ENCODE measurements at places on chromosomes 5 and 9.

DNA sequence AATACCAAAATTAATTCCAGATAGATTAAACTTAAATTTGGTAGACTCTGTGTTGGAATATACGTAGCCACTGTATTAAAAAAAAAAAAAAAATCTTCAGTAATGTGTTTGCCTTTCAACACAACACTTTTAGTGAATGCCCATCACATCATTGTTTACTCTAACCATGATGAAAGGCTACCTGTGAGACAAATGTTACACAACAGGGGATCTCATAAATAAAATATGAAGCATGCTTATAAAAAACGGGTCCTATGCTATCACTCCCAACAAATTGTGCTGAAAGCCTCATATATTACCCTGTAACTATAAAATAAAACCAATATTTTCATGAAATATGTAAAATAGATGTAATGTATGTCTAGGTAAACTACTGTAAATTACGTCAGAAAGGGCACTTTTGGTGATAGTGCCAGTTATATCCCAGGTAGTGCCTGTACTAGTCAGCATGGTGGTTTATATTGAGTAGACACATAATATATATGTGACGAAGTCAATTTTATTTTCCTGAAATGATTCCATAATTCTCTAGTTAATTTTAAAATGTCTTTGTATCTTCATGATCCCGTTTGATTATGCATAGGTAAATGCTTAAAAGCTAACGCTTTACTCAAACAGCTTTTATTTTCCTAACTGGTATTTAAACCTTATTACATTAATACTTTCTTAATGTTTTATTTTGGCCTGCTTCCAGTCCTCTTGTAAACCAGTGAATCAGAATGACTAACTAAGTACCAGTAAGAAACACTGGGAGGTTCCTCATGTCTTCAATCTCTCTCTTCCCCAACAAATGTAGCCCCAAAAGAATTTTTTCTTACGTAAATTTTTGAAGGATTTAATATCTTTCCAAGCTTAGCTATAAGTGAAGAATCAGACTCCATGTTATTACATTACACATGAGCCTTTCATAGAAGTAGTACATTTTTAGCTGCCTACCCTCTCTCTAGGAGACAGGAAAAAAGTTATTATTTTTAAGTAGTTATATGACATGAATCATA, 420.3 kb downstream of the GABRG2 start:
- DNase-seq: no peak

GRCh38 chr5:40834391-40834848, 602 bp downstream of the RPL37 start:
- no peak for DNase-seq

DNA sequence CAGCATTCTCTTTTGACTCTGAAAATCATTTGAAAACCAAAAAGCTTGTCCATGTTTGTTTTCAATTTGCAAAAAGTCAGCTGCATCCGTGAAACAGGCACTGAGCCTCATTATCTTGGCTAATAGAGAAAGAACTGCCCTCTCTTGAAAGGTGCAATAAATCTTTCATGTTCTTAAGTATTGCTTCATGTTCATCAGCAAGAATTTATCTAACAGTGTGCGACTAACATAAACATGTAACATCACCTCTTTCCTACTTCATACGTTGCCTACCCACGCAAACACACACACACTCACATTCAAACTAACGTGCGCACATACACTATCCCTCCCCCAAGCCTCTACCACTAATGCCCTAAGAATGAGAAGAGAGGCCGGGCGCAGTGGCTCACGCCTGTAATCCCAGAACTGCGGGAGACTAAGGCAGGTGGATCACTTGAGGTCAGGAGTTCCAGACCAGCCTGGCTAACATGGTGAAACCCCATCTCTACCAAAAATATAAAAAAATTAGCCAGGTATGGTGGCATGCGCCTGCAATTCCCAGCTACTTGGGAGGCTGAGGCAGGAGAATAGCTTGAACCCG, 629.7 kb upstream of the ZNF608 start:
- DNase-seq: no peak

- no peak for DNase-seq
Measured at GRCh38 chr9:114518599-114519022, 13.3 kb upstream of the WHRN start.

GRCh38 chr5:57795203-57795602, 312.6 kb upstream of the ACTBL2 start:
- DNase-seq: no peak

GRCh38 chr5:112862085-112862484, 998 bp downstream of the SRP19 start:
- DNase-seq: no peak

- DNase-seq: no peak
Measured at GRCh38 chr5:104062621-104063377, 500.2 kb upstream of the NUDT12 start.

GRCh38 chr9:112570671-112571167, 84.1 kb downstream of the KIAA1958 start:
- DNase-seq: no peak

- no peak for DNase-seq
Measured at GRCh38 chr9:128043467-128043868, 23.7 kb downstream of the NAIF1 start.

GRCh38 chr5:1343931-1344901, 683 bp downstream of the CLPTM1L start:
- DNase-seq: no peak

GRCh38 chr5:137061382-137061781, 437.7 kb downstream of the SPOCK1 start:
- no peak for DNase-seq

GRCh38 chr9:117218951-117219350, 195.9 kb downstream of the ASTN2 start:
- DNase-seq: no peak

DNA sequence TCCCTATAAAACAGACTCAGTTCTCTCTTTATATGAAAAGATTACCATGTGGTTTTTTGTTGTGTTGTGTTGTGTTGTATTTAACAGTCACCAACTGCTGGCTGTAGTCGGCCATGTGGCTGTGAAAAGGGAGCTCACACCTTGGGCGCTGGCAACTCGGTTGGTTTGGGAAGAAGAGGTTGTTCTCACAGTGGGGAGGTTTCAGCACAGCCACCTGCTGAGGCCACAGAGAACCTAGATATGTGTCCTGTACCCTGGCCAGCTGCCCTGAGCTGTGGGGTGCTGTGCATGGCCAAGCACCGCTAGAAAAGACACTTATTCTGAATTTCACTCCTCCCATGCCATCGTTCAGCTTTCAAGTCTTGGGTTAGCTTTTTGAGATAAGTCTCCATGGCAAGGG, 58.8 kb downstream of the SYK start:
- no peak for DNase-seq

DNA sequence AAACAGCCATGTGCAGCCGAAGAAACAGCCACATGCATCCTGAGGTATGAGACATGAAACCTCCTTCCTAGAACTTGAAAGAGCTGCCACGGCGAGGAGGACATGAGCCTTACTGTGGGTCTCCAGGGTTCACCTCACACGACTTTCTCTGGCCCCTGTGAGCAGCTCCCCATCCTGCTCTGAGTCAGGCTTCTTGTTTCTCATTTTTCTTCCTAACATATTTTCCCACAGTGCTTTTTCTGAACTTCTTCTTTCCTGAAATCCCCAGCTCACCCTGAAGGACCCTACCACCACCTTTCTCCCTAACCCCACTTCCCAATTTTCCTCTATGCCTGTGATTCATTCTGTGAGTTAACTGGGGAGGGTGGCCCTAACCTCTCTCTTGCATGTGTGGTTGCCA, 33.7 kb upstream of the ADRB2 start:
- no peak for DNase-seq

- DNase-seq: no peak
Measured at GRCh38 chr5:65461490-65461889, 20.2 kb downstream of the ADAMTS6 start.

DNA sequence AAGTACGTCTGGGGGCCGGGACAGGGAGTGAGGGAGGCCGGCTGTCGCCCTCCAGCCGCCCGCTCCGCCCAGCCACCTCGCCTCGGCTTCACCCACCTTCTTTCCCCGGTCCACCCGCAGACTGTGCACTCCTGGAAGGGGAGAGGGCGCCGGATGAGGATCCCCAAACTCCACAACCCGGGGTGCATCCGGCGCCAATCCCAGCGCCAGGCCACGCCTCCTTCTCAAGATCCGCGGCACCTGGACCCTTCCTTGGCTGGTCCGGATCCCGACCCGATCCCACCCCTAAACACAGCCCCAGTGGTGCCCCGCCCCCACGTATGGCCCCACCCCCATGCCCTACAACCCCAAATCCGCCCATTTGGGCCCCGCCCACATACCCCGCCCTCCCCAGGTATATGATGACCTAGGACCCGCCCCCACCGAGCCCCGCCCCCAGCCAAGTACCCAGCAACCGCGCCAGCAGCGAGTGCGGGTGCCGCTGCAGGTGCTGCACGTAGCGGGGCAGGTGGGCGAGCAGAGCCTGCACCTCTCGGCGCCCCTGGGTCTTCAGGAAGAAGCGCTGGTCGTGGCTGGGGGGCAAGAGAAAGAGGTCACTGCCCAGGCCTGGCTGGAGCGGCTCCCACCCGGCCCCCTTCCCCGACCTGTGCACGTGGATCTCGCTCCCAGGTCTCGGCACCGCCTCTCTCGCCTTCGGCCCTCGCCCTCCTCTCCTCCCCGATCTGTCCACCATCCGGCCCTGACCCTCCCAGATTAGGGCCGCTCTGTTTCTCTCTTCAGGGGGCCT, 3.2 kb downstream of the PIP5KL1 start:
- no peak for DNase-seq

GRCh38 chr9:69445251-69445650, 120.2 kb downstream of the ENTREP1 start:
- no peak for DNase-seq

- no peak for DNase-seq
Measured at GRCh38 chr9:83633255-83633654, 10.3 kb downstream of the IDNK start.

DNA sequence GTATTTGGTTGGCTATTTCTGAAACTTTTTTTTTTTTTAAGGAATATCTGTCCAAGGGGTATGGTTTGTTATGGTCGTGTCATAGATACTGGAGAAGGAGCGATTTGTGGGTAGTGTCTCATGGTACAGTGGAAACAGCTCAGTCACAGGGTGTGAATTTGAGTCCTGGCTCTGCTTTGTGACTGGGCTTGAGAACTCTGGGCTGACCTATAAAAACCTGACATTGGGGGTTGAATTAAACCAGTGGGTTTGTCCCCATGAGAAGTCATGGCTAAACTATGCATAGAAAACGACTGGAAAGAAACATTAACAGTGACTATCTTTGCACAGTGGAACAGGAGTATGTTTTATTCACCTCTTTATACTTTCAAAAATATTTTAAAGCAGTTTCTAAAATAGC, 54.7 kb downstream of the MACROH2A1 start:
- peak; percentile 40 for DNase-seq

DNA sequence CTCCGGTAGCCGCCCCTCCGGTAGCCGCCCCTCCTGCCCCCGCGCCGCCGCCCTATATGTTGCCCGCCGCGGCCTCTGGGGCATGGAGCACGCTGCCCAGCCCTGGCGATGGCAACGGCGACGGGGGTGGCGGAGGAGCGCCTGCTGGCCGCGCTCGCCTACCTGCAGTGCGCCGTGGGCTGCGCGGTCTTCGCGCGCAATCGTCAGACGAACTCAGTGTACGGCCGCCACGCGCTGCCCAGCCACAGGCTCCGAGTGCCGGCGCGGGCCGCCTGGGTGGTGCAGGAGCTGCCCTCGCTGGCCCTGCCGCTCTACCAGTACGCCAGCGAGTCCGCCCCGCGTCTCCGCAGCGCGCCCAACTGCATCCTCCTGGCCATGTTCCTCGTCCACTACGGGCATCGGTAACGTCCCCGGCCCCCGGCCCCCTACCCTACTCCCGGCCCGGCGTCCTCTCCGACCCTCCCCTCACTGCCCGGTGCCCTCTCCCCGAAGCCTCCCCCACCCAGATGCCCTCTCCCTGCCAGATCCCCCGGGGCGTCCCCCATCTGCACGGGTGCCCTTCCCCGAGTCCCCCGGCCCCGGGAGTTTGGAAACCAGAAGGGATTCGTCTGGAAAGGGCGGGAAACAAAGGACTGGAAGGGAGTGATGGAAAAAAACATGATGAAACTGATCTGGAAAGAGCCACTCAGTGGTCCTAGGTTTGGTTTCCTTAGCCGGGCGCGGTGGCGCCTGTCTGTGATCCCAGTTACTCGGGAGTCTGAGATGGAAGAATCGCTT, 417 bp downstream of the SRD5A1 start:
- peak; percentile 49 for DNase-seq

DNA sequence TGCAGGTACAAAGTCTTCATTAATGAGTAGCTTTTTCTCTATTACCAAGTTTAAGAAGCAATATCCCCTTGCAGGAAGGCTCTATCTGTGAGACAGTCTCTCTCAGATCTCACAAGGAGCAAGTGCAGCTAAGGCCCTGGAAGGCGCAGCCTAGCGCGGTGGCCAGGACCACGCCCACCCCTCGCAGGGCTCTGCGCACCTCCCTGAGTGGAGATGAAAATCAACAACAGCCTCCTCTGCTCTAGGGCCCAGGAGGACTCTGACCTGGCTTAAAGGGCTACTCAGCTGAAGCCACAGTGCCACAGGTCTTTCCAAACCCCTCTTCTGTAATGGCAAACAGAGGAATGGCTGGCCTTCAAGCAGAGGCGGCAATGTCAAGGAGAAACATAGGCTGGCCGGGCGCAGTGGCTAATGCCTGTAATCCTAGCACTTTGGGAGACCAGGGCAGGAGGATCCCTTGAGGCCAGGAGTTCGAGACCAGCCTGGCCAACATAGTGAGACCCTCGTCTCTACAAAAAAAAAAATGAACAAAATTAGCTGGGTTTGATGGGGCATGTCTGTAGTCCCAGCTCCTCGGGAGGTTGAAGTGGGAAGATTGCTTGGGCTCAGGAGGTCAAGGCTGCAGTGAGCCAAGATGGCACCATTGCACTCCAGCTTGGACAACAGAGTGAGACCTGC, 11.9 kb downstream of the SEC16A start:
- DNase-seq: no peak

GRCh38 chr5:118988866-118989180, 476 bp upstream of the DTWD2 start:
- DNase-seq: no peak

GRCh38 chr5:144582066-144582465, 411.4 kb downstream of the KCTD16 start:
- no peak for DNase-seq

- DNase-seq: peak; percentile 62
Measured at GRCh38 chr5:113022661-113023060, 46.1 kb downstream of the DCP2 start.

- DNase-seq: no peak
Measured at GRCh38 chr9:13111778-13112177, 167.7 kb downstream of the MPDZ start.

GRCh38 chr9:134390537-134390936, 64.3 kb downstream of the RXRA start:
- no peak for DNase-seq

- DNase-seq: no peak
Measured at GRCh38 chr5:1322036-1322900, 22.6 kb downstream of the CLPTM1L start.

DNA sequence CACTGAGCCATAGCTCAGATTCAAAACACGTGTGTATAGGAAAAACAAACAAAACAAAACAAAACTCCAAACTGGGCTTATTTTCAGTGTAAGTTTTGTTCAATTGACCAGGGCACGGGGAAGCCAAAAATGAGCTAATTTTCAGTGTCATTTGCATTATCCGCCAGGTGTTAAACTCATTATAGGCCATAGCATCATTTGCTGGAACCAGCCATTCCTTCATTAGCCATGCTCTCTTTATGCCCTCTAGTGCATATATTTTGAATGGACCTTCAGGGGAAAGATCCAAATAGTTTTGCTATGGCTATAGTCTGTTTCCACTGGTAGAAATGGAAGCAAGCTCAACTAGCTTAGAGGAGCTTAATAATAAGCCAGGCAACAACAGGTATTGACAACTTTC, 1205.2 kb upstream of the DMAC1 start:
- no peak for DNase-seq
